ENCODE measurements at places on chromosomes 16 and 17.
A peak's percentile ranks its signal among the peaks of the same experiment; 100 is the strongest.

DNA sequence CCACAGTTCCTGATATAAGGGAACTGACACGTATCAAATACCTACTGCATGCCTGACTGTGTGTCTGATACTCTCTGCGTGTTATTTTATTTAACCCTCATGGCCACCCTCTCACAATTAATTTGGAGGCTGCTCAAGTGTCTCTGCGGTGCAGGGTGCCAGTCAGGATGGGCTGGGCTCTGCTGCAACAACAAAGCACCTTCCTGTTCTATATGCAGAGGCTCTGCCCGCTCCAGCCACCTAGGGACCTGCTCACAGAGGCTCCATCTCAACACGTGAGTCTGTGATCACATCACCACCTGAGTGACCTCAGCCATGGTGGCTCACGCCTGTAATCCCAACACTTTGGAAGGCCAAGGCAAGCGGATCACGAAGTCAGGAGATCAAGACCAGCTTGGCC is 87.1 kb downstream of the SLC39A11 start:
- no peak for DNase-seq

DNA sequence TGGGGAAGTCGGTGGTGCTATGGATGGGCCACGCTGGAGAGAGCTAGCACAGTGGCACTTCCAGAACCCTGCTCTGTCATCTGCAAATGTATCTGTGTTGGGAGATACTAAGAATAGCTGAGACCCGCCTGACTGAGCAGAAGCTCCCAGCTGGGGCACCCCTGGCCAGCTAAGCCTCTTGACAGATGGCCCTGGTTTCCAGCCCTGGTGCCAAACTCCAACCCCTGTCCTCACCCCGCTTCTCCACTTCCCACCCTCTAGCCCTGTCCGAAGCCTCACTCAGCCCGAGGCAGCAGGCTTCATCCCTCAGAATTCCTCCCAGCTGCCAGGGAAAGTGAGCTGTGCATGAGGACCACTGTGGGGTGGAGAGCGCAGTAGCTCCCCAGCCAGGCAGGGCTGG is 124.4 kb downstream of the CCDC144A start:
- no peak for DNase-seq

DNA sequence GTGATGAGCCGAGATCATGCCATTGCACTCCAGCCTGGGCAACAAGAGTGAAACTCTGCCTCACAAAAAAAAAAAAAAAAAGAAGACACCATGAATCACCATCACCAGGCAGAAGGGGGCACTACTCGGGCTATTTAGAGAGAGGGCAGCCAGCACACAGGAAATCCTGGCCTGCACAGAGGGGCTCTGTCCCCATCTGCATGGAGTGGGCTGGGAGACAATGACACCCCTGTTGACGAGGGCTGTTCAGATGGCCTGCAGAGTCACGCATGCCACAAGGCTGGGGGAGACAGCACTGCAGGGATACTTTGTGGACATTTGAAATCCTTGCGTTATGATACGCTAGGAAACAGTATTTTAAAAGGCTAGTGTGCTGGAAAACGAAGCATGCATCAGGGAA is 48.3 kb downstream of the CUEDC1 start:
- no peak for DNase-seq

DNA sequence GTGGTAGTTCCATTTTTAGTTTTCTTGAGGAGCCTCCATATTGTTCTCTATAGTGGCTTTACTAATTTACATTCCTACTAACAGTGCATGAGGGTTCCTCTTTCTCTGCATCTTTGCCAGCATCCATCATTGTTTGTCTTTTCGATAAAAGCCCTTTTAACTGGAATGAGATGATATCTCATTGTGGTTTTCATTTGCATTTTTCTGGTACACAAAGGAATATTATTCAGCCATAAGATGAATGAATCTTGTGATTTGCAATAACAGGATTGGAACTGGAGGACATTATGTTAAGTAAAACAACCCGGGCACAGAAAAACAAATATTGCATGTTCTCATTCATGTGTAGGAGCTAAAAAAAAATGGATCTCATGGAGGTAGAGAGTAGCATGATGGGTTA is 31.6 kb downstream of the ITGAM start:
- no peak for DNase-seq

DNA sequence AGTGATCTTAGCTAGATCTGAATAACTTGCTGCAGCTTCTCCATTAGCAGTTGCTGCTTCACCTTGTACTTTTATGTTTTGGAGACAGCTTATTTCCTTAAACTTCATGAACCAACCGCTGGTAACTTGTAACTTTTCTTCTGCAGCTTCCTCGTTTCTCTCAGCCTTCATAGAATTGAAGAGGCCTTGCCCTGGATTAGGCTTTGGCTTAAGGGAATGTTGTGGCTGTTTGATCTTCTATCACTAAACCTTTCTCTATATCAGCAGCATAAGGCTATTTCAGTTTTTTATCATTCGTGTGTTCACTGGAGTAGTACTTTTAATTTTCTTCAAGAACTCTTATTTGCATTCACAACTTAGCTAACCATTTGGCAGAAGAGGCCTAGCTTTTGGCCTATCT is 21.5 kb upstream of the TMEM92 start:
- no peak for DNase-seq

DNA sequence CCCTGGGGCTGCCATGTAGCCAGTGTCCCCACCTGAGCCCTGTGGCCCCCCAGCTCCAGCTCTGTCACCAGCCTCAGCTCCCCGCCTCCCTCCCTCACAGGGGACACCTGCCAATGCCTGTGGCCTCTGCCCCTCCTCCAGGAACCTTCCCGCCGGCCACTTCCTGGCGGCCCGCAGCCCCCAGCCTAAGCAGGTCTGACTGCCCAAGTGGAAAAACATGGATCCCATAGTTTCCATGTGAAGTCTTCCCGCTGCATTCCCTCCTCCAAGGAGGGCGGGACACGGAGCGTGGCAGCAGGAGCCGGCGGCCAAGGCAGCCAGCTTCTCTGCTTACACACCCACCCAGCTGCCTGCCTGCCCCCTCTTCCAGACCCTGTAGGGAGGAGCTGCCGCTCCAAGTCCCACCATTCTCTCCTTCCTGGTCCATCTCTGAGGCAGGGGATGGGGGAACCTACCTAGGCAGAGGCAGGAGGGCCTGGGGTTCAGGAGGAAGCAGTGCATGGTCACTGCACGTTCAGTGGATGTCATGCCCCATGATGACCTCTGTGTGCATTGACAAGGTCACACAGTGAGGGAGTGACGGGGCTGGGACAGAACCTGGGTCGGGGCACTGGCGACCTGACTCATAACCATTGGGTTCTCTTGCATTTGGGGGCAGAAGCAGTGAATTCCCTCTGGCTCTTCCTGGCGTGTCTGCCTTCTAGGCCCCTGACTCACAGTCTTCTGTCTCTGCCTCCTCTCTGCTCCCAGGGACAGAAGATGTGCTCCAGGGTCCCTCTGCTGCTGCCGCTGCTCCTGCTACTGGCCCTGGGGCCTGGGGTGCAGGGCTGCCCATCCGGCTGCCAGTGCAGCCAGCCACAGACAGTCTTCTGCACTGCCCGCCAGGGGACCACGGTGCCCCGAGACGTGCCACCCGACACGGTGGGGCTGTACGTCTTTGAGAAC is 8.7 kb downstream of the VASN start:
- peak; percentile 24 for DNase-seq

GRCh38 chr17:13365331-13365730 is 236.4 kb downstream of the HS3ST3A1 start:
- DNase-seq, result no peak

GRCh38 chr16:48959204-48959603 is 322.4 kb downstream of the CBLN1 start:
- DNase-seq, result no peak

DNA sequence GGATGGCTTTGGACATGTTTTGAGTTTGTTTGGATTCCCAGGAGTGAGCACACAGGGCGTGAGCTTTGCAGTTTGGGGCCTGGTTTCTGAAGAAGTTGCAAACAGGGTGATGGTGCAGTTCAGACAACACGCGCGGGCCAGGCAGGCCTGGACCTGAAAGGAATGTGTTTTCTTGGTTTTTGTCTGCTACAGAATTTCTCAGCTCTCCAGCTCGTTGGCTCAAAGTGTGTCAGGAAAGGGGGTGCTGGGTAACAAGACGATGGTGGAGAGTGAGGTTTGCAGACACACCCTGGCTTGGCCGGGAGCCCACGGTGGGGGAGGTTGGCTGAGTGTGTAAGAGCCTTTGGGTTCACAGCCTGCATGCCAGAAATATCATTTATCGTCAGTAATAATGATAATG is 82.3 kb downstream of the CMIP start:
- DNase-seq, result peak; percentile 66

DNA sequence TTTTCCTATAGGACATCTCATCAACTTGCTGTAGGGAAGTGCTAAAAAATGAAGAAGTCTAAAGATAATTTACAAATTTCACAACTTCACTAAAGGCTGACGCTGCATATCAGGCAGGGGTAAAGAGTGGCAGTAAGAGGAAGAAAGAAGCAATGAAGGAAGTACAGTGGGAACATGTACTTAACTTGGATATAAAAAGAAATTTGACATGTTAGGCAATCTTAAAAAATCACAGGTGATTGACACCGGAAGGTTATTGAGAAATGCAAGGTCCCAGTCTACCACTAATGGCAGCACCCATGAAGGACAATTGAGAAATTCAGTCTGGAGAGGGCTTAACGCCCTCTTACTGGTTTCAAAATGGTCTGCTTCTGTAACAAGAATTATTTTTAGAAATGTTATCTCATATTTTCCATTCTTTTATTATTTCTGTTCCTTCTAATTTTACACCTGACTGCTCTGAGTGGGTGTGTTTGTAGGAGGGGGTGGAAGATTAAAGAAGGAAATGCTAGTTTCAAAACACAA is 358.1 kb downstream of the KCNJ2 start:
- no peak for DNase-seq

- DNase-seq, result no peak
Observed at GRCh38 chr17:63624531-63624880, 2.3 kb downstream of the MAP3K3 start.

DNA sequence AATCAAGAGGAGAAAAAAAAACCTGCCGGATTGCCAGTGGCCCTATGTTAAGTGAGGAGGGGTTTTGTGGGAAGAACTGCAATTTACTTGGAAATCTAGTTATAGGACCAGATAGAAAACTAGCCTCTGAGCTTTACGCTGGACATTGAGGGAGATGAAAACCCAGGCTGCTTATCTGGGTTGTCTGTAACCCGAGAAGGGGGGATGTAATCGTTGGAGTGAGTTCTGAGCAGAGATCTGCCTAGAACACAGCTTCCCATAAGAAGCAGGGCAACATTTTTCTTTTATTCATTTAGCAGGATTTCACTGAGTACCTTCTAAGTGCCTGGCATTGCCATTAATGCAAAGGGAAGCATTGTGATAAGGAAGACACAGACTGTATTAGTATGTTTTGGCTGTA is 70.6 kb downstream of the KATNIP start:
- DNase-seq, result no peak

- DNase-seq, result no peak
Observed at GRCh38 chr17:61422116-61422799, 22.6 kb downstream of the TBX2 start.

DNA sequence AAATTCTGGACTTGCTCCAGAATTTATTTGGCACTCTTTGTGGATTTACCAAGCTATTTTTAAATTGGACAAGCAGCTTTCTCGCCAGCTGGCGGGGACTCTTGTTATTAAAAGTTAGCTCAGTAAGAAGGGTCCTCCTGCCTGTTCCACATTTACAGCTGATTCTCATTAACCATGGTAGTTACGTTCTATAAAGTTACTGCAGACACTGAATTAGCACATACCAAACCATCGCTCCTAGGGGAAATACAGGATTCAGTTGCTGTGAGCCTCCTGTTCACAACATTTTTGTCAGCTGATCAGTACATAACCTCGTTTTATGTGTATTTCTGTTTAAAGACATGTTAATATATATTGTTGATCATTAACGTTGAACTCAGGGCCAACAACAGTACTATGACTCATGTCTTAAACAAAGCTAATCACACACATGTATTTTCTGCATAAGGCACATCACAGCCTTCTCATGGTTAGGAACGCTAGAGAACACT is 4.2 kb downstream of the LDAF1 start:
- DNase-seq, result peak; percentile 52

- DNase-seq, result no peak
Observed at GRCh38 chr17:65453204-65453931, 108.1 kb downstream of the AXIN2 start.

- DNase-seq, result no peak
Observed at GRCh38 chr17:5127910-5128309, 12.1 kb downstream of the USP6 start.

Data from left cardiac atrium (tissue), 4 donors.